ENCODE measurements at places on chromosomes 3 and 15. TPM values are rescaled to one million over a fixed set of nuclear protein-coding genes. Genes with fewer than 3 reads are reported as not detected.

DNA sequence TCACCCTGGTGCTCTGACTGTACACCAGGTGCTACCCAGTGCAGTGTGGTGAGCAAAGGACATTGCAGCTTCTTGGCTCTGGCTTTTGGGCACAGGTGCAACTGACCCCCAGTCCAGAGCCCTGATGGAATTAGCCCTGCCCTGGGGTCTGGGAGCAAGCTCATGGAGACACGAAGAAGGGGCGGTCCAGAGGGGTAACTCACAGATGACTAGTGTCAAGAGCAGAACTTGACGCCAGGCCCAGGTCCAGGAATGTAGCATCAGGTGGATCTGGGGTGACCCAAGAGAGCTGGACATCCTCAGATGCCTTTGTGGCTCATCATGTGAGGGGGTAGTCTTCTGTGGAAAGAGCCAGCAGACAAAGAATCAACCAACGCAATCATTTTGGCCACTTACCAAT lies 88.9 kb downstream of the ASB7 start:
- H3K27ac ChIP-seq, result no peak overlapping the region
- H3K36me3 ChIP-seq, result no peaks in the 10 kb centered on the region
- no peak for DNase-seq
- H3K4me1 ChIP-seq, result peaks cover 13% of the 10 kb centered on the region
- H3K4me3 ChIP-seq, result no peak overlapping the region

- H3K36me3 ChIP-seq, result no peaks in the 10 kb centered on the region
- no peaks in the 10 kb centered on the region for H3K4me1 ChIP-seq
Observed at GRCh38 chr3:33331414-33331813, 54.2 kb downstream of the FBXL2 start.

DZIP1L gene
- total RNA-seq, result 26.6 TPM

ZNF621 gene
- total RNA-seq, result 16.7 TPM

- H3K4me3 ChIP-seq, result no peak overlapping the region
- no peak for DNase-seq
- H3K4me1 ChIP-seq, result no peaks in the 10 kb centered on the region
- peaks cover 55% of the 10 kb centered on the region for H3K36me3 ChIP-seq
Observed at GRCh38 chr3:33385423-33385822, 54.8 kb downstream of the UBP1 start.

DNA sequence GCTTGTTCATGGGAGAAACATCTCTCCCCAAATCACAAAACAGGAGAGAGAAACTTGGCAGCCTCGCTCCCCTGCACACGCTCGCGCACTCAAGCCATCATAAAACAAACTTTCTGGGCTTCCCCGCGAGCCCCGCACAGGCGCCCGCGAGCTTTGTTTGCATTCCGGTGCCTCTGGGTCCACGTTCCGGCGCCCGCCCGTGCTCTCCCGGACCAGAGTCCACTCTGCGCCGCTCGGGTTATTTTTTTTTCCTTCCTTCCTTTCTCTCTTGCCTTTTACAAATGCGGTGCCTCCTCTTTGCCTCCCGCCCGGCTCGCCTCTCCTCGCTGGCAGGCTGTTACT lies 363 bp downstream of the MAGI1 start:
- H3K27me3 ChIP-seq, result no peaks in the 10 kb centered on the region

GRCh38 chr15:56821721-56822425 lies 88.6 kb upstream of the ZNF280D start:
- H3K4me1 ChIP-seq, result no peaks in the 10 kb centered on the region
- no peaks in the 10 kb centered on the region for H3K36me3 ChIP-seq
- H3K27ac ChIP-seq, result no peak overlapping the region
- no peak overlapping the region for H3K4me3 ChIP-seq
- no peaks in the 10 kb centered on the region for H3K27me3 ChIP-seq
- no peak for DNase-seq

GRCh38 chr15:66630801-66631351 lies 65.1 kb upstream of the LCTL start:
- H3K27ac ChIP-seq, result peak overlapping the region; percentile 77
- H3K4me3 ChIP-seq, result no peak overlapping the region
- DNase-seq, result no peak
- H3K4me1 ChIP-seq, result peaks cover 35% of the 10 kb centered on the region
- H3K27me3 ChIP-seq, result no peaks in the 10 kb centered on the region
- no peaks in the 10 kb centered on the region for H3K36me3 ChIP-seq

- H3K36me3 ChIP-seq, result no peaks in the 10 kb centered on the region
- H3K4me3 ChIP-seq, result no peak overlapping the region
- no peaks in the 10 kb centered on the region for H3K27me3 ChIP-seq
- peak overlapping the region; percentile 78 for H3K27ac ChIP-seq
- no peak for DNase-seq
Observed at GRCh38 chr15:98900356-98900755, 107.2 kb downstream of the PGPEP1L start.

GRCh38 chr15:29670266-29670665 lies 152.0 kb downstream of the TJP1 start:
- DNase-seq, result no peak
- peak overlapping the region; percentile 7 for H3K27ac ChIP-seq
- no peaks in the 10 kb centered on the region for H3K36me3 ChIP-seq
- H3K4me3 ChIP-seq, result no peak overlapping the region

DNA sequence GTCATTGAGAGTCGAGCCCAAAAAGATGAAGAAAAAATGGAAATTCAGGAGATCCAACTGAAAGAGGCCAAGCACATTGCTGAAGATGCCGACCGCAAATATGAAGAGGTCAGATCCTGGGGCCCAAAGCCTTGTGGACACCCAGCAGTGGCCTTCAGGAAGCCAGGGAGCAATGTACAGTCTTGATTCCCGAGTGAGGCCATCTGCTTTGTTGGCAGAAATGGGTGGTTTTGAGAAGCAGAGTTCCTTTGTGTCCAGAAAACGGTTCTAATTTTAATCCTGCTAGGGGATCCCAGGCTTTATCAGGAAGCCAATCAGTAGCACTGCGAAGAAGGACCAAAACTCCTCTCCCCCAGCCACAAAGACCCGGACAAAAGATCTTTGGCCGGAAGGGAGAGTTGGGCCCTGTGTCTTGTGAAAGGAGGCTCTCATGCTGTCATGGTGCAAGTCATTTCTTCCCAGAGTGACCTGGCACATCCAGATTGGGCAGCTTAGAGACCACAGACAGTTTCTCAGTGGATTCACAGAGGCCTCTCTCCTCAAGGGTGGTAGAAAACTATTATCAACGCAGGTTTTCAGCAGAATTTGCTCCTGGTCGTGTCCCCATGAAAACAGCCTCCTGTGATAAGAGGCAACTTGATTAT lies 17.1 kb downstream of the TPM1 start:
- H3K4me1 ChIP-seq, result peaks cover 13% of the 10 kb centered on the region
- peaks cover 67% of the 10 kb centered on the region for H3K36me3 ChIP-seq
- no peak for DNase-seq
- no peaks in the 10 kb centered on the region for H3K27me3 ChIP-seq

CDHR4 gene
- 21.9 TPM for total RNA-seq

HDDC3 gene
- 11.0 TPM for total RNA-seq

GRCh38 chr15:48602358-48603122 lies 43.0 kb downstream of the FBN1 start:
- H3K4me1 ChIP-seq, result no peaks in the 10 kb centered on the region
- DNase-seq, result no peak
- H3K27me3 ChIP-seq, result no peaks in the 10 kb centered on the region
- H3K36me3 ChIP-seq, result no peaks in the 10 kb centered on the region

DNA sequence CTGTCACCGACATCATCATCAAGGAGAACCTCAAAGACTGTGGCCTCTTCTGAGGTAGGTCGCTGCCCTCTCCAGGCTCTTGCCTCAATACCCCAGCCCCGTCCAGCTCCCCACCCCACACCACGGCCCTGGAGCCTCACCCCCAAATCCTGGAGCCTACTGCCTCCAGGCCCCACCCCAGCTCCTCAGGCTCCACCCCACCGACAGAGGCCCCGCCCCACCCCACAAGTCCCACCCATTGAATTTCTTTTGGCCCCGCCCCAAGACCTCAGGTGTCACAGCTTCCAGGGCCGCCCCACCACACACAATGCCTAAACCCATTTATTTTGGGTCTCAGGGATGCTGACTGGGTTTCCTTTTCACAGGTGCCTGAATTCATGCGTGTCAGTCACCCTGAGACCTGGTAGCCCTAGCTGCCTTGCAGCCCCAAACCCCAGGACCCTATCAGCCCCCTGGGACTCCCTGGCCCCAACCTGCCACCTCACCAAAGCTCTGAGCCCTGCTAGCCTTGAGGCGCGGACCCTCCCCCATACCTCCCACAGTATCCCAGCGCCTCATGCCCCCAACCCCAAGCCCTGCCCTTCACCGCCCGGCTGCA lies 3.6 kb downstream of the GNAT1 start:
- no peaks in the 10 kb centered on the region for H3K36me3 ChIP-seq
- H3K4me1 ChIP-seq, result peaks cover 17% of the 10 kb centered on the region
- no peak overlapping the region for H3K4me3 ChIP-seq
- H3K27ac ChIP-seq, result no peak overlapping the region
- DNase-seq, result no peak

- H3K27ac ChIP-seq, result no peak overlapping the region
- no peaks in the 10 kb centered on the region for H3K27me3 ChIP-seq
- no peaks in the 10 kb centered on the region for H3K36me3 ChIP-seq
- DNase-seq, result no peak
- H3K4me3 ChIP-seq, result no peak overlapping the region
- no peaks in the 10 kb centered on the region for H3K4me1 ChIP-seq
Observed at GRCh38 chr3:11130385-11130784, 23.9 kb upstream of the HRH1 start.

DNA sequence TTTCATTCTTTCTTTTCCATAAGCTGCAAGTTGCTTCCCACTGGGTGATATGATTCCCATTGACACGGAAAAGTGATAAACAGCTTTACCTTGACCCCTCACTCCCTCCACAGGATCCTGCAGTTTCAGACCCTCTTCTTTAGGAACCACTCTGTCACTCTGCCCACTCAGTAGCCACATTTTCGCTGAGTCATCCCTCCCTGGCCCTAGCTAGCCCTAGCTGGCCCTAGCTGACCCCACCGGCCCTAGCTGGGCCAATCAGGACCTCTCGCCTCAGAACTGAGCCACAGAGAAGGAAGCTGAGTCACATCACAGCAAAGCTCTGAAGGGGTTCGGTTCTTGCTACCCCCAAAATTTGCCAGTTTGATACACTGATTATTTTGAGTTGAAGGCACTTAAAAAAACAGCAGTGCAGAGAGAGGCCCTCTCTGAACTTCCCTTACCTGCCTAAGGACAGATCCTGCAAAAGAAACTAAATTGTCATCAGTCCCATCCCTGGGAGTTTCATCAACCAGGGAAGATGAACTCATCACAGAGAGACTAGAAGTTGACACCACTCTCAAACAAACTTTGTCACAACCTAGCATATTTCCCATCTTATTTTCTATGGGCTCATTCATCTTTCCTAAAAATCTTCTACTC lies 233.5 kb upstream of the PROK2 start:
- DNase-seq, result no peak
- no peaks in the 10 kb centered on the region for H3K36me3 ChIP-seq
- H3K4me1 ChIP-seq, result no peaks in the 10 kb centered on the region

SCAANT1 gene
- not detected for total RNA-seq

ATP2C1 gene
- total RNA-seq, result 70.4 TPM

- H3K4me3 ChIP-seq, result no peak overlapping the region
- no peak overlapping the region for H3K27ac ChIP-seq
- no peaks in the 10 kb centered on the region for H3K27me3 ChIP-seq
- H3K36me3 ChIP-seq, result peaks cover 19% of the 10 kb centered on the region
- DNase-seq, result no peak
- no peaks in the 10 kb centered on the region for H3K4me1 ChIP-seq
Observed at GRCh38 chr3:101735833-101736232, 11.4 kb downstream of the CEP97 start.
